ENCODE measurements at places on chromosomes 3 and 15. TPM values are rescaled to one million over a fixed set of nuclear protein-coding genes. Genes with fewer than 3 reads are reported as not detected.

Gene SLC12A6
- 17.0 TPM for total RNA-seq

Gene SAMMSON
- not detected for total RNA-seq

Gene CMTM8
- 7.7 TPM for total RNA-seq

Gene IGF2BP2
- total RNA-seq: 42.8 TPM
